NCI-H226 (cell line): ENCODE measurements at places on chromosomes 6 and 20.
A peak's percentile ranks its signal among the peaks of the same experiment; 100 is the strongest.

- no peak for DNase-seq
Observed at GRCh38 chr6:6696867-6697531, 108.5 kb downstream of the LY86 start.

- DNase-seq = peak; percentile 6
Observed at GRCh38 chr6:139452148-139452876, 77.9 kb upstream of the CITED2 start.

DNA sequence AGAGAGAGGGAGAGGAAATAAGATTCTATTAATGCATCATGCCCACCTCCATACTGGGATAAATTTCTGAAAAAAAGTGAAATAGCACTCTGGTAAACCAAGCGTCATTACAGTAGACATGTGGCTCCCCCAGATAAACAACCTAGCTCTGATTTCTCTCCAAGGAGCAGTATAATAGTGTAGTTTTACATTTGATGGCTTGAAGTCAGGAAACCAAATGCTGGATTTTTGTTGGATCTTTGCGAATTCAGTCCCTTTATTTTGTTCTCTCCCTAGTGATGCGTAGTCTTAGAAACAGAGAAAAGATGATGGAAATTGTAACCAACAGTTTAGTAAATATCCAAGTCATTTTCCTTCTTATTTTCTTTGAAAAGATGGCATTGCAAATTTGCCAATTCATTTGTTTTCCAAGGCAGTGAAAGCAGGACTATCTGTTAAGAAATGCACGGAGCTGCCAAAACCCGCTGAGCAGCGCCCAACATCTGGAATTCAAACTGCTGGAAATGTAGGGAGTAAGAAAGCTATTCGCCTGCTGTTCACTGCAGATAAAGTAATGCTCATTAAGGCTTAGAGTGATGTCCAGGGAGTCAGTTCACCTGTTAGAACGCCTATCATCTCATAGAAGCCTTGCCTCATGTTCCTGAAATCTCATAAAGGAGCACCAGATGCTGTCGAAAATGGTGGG, 85.7 kb upstream of the DOK5 start:
- DNase-seq = no peak

GRCh38 chr6:167338541-167339117, 13.7 kb downstream of the TTLL2 start:
- DNase-seq = no peak
